ENCODE measurements at places on chromosomes 7 and 10. TPM values are rescaled to one million over a fixed set of nuclear protein-coding genes. Genes with fewer than 3 reads are reported as not detected.

TLL2 gene
- total RNA-seq, result 0.26 TPM

SCART1 gene
- total RNA-seq, result 8.4 TPM

STRIP2 gene
- 1.3 TPM for total RNA-seq

SRGN gene
- total RNA-seq, result 539 TPM

AUTS2 gene
- total RNA-seq, result 54.8 TPM

- no peak for DNase-seq
Observed at GRCh38 chr7:107236862-107237261, 68.1 kb downstream of the HBP1 start.

GRCh38 chr7:91892099-91892705 lies 11.7 kb upstream of the MTERF1 start:
- DNase-seq, result no peak

DNA sequence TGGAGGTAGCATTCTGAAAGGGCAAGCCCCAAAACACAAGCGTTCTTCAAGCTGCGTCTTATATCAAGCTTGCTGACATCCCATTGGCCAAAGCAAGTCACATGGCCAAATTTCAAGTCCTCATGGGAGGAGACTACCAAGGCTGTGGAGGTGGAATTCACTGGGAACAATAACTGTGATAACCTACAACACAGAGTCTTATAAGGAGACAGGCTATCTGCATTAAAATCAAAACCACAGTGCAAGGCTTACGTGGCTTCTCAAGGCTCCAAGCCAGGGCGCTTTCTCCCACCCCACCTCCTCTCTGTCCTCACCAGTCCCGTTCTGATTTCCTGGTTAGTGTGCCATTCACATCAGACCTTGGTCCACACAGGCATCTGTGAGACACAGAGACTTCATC lies 39.4 kb downstream of the ADRB1 start:
- DNase-seq, result no peak

GRCh38 chr7:155181768-155182167 lies 111.6 kb downstream of the HTR5A start:
- DNase-seq, result no peak

DNA sequence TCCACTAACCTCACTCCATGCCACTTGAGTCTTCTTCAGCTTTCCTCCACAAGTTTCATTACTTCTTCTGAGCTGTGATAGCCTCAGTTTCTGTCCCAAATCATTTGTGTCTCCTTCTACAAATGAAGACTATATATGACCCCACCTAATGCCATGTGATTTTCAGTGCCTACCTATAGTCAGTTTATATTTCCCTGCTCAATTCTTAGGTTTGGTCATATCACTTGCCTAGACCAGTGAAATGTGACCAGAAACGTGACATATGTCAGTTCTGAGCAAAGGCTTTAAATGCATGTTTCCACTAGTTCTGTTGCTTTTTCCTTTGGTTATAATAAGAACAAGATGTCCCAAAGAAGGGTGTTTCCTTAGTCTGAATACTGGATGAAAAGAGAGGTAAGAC lies 24.6 kb upstream of the REEP3 start:
- no peak for DNase-seq

All from spleen (tissue), 13 donors.